ENCODE measurements at places on chromosomes 4 and X.
A peak's percentile ranks its signal among the peaks of the same experiment; 100 is the strongest.

GRCh38 chrX:118553042-118553710 lies 57.6 kb downstream of the DOCK11 start:
- DNase-seq = peak; percentile 48

- no peak for DNase-seq
Measured at GRCh38 chr4:122746485-122746965, 14.0 kb downstream of the BBS12 start.

DNA sequence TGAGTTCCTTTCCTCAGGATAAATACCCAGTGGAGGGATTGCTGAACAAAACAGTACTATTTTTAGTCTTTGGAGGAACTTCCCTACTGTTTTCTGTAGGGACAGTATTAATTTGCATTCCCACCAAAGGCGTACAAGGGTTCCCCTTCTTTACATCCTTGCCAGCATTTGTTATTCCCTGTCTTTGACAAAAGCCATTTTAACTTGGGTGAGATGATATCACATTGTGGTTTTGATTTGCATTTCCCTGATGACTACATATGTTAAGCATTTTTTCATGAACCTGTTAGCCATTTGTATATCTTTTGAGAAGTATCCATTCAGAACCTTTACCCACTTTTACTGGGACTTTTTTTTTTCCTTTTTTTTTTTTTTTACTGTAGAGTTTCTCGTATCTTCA lies 126.2 kb upstream of the ANXA10 start:
- peak; percentile 54 for DNase-seq

- peak; percentile 63 for DNase-seq
Measured at GRCh38 chr4:40055863-40056715, 561 bp upstream of the N4BP2 start.

- no peak for DNase-seq
Measured at GRCh38 chr4:40553995-40554394, 75.7 kb downstream of the RBM47 start.

- peak; percentile 66 for DNase-seq
Measured at GRCh38 chr4:165288639-165289422, 38.6 kb upstream of the MSMO1 start.

DNA sequence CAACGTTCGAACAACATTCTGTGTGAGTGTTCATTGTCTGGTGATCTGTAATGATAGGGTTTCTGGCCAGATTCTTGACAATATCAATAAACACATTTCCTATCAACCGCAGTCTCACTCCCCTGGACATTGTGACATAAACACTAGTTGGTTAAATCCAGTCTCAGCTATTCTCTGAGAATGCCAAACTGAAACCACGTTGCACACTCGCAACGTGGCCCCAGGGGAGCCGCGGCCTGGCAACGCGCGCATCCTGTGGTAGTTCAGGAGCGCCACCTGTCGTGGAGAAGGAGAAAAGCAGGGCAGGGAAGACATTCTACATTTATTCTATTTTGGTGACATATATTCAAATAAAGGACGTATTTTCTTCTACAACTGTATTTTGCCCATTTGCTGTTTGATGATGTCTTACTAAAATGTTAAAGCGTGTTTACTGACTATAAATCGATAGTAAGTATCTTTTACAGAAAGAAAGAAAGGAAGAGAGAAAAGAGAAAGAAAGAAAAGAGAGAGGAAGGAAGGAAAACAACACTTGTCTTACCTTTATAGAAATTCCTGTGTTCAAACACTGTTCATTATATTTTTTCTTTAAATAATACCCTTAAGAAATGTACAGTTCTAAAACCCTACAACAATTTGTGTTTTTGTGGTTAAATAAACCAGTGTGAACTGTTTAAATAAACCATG lies 738.3 kb upstream of the FRG1 start:
- DNase-seq = no peak

DNA sequence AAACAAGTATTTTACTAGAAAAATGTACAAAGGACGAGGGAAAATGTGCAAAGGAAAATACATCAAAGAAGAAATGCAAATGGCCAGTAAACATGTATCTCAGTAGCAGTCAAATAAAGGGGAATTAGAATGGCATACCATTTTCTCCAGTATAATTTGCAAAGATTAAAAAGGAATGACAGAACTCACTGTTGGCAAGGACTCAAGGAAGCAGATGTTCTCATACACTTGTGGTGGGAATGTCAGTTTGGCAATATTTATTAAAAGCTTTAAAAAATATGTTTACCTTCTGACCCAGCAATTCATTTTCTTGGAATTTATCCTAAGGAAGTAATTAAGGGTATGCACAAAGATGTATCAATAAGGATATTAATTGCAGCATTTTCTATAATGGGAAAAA lies 7.6 kb downstream of the CLCN5 start:
- DNase-seq = no peak

GRCh38 chr4:108081256-108081655 lies 87.5 kb downstream of the LEF1 start:
- no peak for DNase-seq

DNA sequence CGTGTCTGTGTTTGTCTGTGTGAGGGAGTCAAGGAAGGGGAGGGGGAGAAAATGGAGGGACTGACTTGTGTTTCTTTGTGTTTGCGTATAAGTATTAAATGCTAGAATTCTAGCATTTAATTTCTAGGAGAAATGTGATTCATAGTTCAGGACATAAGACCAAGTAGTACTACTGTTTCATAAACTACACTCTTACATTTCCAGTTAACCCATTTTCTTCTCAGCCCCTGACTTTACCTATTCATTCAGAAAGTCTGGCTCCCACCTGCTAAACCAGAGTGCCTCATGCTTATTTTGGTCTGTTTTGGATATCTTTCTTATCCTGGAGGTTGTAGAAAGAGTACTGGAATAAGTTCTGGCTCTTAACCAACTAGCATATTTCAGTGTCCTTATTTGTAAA lies 14.2 kb downstream of the EDA start:
- no peak for DNase-seq

DNA sequence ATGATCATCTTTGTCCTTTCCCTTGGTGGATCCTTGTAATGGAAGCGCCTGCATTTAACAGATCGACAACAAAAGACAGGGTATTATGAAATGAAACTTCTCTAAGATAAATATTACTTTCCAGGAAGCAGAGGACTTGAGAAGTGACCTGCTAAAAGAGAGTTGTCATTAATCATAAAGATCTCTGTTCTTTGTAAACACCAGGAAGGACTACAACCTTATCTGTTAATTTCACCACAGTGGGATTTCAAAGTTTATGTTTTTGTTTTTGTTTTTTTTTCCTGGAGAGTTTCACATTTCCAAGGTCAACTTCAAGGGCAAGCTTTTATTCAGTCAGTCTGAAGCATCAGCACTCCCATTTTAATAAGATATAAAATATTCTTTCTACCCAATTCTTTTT lies 170.9 kb downstream of the RCHY1 start:
- DNase-seq = no peak

DNA sequence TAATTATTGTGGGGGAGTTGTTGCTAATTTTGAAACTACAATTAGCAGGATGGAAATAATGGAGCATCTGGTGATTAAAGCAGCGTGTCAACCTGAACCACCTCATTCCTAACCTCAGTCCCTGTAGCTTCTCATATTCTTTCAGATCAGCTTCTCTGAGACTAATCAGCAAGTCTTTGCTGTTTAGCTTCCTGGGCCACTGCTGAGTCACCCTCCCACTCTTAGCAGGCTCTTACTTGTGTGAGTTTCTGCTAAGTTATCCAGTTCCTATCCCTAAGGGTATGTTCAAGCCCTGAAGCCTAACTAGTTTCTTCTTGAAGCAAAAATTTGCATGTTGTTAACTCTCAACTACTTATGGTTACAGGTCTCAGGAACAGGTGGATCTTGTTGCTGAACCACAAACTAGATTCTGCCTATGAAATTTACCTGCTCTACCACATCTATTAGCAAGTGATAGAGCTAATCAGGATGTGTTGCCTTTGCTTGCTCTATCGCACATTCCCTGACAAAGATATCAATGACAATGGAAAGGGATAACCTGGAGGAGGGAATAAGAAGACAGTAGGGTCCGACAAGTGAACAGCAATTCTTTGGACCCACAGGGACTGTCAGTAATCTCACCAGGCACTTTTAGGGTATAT lies 134.2 kb downstream of the EIF4E start:
- DNase-seq = peak; percentile 61

GRCh38 chrX:139049465-139049864 lies 337.9 kb upstream of the FGF13 start:
- DNase-seq = no peak

GRCh38 chrX:115367951-115368350 lies 78.4 kb downstream of the LUZP4 start:
- no peak for DNase-seq

DNA sequence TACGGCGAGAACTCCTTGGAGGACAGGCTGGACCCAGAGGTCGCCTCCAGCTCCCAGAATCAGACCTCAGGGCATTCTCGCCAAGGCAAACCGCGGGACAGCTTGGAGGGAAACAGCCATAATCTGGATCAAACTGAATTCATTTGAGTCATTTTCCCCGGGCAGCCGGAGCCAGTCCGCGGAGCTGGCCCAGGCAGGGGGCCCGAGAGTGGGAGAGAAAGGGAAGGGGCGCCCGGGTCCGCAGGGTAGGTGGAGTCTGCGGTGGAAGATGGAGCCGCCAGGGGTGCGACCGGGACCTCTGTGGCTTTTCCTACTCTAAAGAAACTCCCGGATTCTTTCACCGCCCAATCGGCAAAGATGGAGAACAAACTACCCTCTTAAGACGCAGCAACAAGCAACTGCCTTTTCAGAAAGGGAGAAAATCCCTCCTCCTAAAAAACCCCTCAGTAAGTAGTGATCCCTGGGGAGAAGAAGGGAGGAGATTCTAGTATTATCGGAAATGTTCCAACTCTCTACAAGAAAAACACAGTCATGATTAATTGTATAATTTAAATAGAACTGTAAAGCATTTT lies 5.2 kb downstream of the NKX3-2 start:
- DNase-seq = no peak
